ENCODE measurements at places on chromosomes 5 and 9.

- DNase-seq = no peak
Measured at GRCh38 chr9:35364817-35365585, 124.9 kb upstream of the RUSC2 start.

GRCh38 chr5:59188419-59189225 is 605.7 kb downstream of the RAB3C start:
- peak; percentile 68 for DNase-seq

DNA sequence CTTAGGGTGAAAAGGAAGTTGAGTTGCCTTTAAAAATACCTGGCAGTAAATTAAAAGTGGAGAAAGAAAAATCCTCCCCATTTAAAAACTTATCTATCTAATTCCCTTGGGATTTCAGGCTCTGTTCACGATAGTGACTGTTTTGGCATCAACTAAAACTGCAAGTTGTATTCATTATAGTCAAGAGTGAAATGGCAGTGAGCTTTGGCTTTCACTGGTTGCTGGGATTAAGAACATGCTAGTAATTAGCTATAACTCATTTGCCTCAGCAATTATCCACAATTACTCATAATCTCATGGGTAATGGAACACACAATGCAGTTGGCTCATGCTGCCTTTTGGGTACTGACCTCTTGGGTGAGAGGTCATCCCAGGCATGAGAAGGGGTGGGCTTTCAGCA is 250.1 kb downstream of the GAS1 start:
- DNase-seq = no peak

DNA sequence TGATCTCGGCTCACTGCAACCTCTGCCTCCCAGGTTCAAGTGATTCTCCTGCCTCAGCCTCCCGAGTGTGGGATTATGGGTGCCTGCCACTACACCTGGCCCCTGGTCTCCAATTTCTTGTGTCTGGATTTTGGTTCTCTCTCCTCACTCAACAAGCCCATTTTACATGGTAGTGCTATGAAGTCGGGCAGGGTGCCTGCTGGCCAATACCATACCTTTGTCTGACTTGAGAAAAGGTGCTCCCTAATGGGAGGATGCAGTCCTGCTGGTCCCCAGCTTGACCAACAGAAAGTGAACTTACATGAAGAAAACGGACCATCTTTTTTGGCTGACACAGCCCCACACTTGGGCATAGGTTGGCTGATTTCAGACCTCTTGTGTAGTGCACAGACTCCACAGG is 21.6 kb upstream of the PTGS1 start:
- no peak for DNase-seq

GRCh38 chr9:91424403-91425176 is 958 bp upstream of the NFIL3 start:
- DNase-seq = peak; percentile 80

DNA sequence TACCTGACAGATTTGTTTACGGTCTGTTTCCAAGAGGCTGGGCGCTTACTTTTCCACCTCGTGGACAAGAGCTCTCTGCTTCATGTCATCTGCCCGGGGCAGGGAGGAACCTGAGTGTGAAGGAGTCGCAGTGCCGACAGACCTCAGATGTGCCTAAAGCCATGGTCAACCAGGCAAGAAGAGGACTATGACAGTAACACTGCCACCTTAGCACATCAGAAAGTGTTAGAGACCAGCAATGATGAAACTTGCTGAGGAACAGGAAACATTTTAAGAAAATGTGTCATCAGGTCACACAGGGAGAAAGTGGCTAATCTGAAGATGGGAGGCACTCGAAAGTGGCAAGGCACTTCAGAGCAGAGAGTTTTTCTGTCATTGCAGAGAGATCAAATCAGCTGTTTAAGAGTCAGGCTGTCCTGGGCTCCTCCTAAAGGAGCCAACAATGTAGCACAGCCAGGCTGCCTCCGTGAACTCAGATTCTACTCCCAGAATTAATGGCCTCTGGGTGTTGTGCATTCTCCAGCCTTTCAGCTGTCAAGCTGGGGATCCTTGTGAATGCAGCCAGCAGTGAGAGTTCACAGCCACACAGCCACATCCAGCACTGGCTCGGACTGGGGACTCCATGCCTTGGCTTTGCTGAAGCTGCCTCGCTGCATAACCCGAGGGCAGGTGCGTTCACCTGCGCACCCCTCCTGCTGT is 94.6 kb downstream of the RAPGEF1 start:
- peak; percentile 70 for DNase-seq

- no peak for DNase-seq
Measured at GRCh38 chr9:17319864-17320263, 185.0 kb downstream of the CNTLN start.

DNA sequence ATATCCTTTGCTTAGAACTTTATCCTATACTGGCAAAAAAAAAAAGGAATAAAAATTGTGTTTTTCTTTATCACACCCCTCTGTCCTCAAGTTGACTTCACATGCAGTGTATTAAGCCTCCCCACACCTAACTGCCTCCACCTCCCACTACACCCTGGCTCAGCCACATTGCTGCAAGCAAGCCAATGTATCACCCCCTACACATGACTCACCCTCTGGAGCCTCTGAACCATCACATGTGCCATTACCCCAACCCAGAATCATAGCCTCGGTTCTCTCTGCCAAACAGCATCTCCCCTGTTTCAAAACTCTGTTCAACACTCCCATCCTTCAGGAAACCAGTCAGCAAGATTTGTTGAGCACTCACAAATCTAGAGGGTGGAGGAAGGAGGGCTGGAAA is 209.0 kb downstream of the CWC27 start:
- no peak for DNase-seq

DNA sequence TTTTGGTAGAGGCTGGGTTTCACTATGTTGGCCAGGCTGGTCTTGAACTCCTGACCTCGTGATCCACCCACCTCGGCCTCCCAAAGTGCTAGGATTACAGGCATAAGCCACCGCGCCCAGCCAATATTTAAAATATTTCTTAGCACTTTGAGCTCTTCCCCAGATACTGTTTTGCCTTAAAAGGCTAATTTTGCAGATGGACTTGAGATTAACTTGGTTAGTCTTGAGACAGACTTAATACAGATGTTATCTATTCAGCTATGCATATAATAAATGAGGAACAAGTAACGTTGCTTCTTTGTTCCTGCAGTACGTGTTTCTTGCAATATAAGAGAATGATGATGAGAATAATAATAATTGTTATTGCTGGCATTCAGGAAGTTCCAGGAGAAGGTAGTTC is 56.3 kb downstream of the PCSK5 start:
- no peak for DNase-seq

DNA sequence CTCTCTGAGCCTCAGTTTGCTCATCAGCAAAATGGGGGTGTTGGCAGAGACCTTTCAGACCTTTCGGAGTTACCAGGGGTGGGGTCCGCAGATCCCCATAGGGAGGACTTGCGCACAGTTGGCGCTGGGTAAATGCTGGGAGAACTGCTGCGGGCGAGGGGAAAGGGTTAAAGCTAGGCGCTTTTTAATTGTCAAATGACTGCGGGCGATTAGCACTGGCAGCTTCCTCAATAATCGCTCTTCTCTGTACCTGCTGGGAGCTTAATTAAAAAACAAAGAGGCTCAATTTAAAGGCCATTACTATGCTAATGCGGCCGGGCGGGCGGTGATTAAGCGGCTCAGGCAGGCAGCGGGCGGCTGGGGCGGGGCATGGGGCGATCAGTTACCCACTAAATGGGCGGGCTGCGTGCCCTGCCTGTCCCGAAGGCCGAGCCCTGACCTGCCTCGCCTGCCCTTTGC is 63.0 kb downstream of the LMX1B start:
- DNase-seq = no peak

DNA sequence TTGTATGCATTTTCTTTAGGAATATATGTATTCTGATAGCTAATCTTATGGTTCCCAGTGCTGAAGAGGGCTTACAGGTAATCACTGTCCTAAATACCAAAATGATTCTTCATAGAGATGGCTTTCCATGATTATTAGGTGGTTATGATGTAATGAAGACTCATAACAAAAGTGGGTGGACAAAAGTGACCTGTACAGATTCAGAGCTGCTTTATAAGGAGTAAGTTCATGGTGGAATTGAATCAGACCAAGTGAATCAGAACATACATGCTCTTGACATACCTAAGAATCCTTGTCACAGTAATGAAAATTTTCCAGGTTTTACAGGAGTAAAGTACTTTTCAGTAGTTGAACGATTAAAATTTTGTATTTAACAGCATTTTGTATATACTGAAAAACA is 105.6 kb downstream of the NIPBL start:
- no peak for DNase-seq
